Stimulated activated CD8-positive, alpha-beta memory T cell treated with anti-CD3 and anti-CD28 coated beads, Interleukin-2, amount 100 ng/mL, for 1 hour (primary cell): ENCODE measurements at places on chromosomes 12 and 14.

DNA sequence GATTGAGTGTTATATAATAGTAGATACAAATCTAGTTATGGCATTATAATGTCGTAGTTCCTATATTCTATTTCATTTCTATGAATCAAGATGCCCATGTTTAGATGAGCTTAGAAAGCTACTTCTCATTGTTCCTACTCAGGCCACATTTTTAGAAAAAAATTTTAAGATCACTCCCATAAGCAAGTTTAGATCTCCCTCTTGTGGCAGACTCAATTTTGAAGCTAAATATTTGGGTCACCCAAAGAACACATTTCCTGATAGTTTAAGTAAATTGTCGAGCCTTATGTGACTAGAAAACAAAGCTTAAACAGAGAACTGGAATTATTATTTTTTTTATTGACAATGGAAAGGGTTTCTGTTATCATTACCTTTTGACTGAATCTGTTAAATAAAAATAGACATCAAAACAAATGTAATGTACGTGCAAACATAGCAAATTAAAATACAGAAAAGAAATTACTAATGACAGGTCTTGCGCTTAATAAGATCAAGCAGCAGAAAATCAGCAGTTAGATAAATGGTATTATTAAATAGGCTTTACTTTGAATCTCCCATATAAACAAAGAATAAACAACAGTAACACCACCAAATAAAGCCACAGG lies 180.2 kb downstream of the ACSS3 start:
- DNase-seq = no peak

- DNase-seq = no peak
Measured at GRCh38 chr14:93381644-93382043, 34.7 kb downstream of the COX8C start.

DNA sequence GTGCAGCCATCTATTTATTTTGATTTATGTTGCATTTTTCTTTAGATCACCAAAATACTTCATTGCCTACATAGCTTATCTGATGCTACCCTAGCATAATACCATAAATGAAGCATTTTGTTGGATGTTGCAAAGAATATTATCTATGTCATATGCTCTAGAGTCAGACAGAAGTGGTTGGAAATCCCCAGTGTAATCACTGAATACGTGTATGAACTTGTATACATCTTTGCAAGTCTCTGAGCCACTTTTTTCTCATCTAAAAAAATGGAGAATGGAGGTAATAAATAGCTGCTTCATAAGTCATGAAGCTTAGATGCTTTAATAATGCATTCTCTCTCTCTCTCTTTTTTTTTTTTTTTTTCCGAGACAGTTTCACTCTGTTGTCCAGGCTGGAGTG lies 18.5 kb downstream of the EVL start:
- DNase-seq = no peak

GRCh38 chr12:65414526-65414925 lies 136.0 kb downstream of the MSRB3 start:
- DNase-seq = no peak

DNA sequence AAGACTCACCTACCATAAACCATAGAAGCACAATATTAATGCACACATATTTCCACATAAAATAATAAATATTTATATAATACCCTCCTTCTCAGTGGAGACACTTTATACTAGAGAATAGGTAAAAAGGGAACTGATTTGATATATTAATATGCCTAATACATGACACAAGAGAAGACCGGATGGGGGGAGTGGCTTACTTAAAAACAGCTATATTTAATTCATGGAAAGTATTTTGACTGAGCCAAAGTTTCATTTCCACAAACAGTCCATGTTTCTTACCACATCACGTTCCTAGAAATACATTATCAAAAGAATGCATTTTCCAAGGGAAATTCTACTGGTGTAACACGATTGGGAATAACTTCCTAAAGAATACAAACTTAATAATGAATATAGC lies 63.4 kb downstream of the ITPR2 start:
- DNase-seq = no peak
